Iris pigment epithelial cell (primary cell): ENCODE measurements at places on chromosomes 4 and X.

GRCh38 chr4:182704077-182704476, 213.1 kb downstream of the DCTD start:
- DNase-seq: no peak

GRCh38 chr4:113618205-113618604, 143.3 kb downstream of the CAMK2D start:
- DNase-seq: no peak

GRCh38 chrX:67328476-67328875, 215.3 kb upstream of the AR start:
- no peak for DNase-seq

DNA sequence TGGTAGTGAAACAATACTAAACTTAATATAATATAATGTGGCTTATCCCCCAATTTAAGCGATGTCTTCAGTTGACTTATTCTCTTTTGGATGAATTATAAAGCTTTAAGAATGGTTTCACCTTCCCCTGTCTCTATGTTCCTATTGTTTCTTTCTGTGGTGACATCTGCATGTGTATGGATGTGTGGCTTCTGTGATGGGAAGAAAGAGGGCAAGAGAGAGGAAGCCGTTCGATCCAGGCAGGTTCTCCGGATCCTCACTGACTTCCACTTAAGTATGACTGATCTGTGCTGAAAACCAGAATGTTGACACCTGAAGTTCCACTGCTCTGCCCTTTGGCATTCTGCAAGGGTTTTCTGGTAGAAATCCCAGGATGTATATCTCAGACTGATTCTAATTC, 1150.8 kb downstream of the STPG2 start:
- no peak for DNase-seq

GRCh38 chr4:6134612-6135220, 65.6 kb downstream of the JAKMIP1 start:
- DNase-seq: peak; percentile 3
